Activated CD4-positive, alpha-beta T cell treated with anti-CD3 and anti-CD28 coated beads, Interleukin-2, Interleukin-4, amounts not matched to agents 100 ng/mL and 50 ng/mL, durations not matched to agents 16 hours and 8 hours (primary cell): ENCODE measurements at places on chromosomes 16 and 17.

- no peak for DNase-seq
Observed at GRCh38 chr17:37576281-37576680, 32.9 kb downstream of the SYNRG start.

GRCh38 chr16:84563064-84563715, 54.7 kb downstream of the COTL1 start:
- DNase-seq = no peak

- DNase-seq = no peak
Observed at GRCh38 chr16:85649411-85650134, 36.5 kb downstream of the GSE1 start.

DNA sequence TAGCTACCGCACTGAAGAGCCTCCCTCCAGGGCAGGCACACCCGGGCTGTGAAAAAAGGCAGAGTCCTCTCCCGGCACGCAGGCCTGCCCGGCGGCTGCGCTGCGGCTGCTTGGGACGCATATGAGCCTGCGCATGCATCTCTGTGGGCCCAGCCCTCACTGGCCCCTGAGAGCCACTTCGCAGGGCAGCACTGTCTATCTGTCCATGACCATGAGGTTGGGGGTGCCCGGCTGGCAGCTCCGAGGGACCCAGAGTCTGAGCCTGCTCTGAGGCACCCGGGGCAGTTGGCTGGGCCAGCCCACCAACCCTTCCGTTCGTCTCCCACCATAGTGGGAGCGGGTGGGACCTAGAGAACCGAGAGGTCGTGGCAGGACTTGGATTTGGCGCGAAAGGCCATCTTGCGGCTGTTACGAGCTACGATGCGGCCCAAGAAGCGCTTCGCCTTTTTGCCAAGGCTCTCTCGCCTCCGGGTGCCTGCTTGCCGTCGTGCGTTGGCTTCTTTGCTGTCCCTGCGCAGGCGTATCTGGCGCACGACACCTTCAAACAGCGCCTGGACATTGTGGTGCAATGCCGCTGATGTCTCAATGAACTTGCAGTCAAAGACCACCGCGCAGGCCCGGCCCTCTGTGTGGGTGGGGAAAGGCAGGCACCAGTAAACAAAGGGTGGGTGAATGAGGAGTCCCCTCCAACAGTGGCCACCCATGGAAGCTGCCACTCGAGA, 3.2 kb upstream of the CDH16 start:
- DNase-seq = no peak

GRCh38 chr17:69348429-69348828, 21.5 kb upstream of the ABCA5 start:
- DNase-seq = no peak

DNA sequence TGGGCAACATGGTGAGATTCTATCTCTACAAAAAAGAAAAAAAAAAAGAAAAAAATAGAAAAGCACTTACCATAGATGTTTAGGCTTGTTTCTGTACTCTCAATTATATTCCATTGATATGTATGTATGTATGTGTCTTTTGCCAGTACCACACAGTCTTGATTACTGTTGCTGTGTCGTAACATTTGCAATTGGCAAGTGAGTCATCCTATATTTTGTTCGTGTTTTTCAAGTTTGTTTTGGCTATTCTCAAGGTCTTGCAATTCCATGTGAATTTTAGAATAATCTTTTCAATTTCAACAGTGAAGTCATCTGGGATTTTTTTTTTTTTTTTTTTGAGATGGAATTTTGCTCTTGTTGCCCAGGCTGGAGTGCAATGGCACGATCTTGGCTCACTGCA, 19.3 kb downstream of the SPECC1 start:
- DNase-seq = no peak
